ENCODE measurements at places on chromosomes 4 and X. TPM values are rescaled to one million over a fixed set of nuclear protein-coding genes. Genes with fewer than 3 reads are reported as not detected.

Gene SHROOM2
- 0.29 TPM for total RNA-seq

Gene RAB40A
- total RNA-seq: 0.36 TPM

Gene NDNF
- 0.35 TPM for total RNA-seq

Gene PRRG3
- not detected for total RNA-seq

DNA sequence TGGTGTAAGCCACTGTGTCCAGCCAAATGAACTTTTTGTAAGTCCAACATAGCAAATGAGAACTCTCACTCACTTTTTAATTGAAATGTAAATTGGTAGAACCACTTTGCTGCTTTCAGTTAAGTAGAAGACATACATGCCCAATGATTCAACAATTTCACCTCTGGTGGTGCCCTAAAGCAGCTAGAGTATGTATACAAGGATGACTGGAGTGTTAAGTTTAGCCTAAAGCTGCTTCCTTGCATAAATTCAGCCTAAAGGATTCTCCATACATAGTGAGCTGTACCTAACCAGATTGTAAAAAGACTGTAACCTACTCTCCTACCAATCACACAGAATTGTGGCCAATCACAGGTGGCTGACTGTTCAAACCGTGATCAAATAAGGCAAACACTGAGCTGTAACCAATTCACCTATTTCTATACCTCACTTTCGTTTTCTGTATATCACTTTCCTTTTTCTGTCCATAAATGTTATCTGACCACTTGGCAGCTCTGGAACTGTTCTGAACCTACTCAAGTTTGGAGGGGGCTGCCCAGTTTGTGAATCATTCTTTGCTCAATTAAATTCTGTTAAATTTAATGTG, 39.9 kb downstream of the PDS5A start:
- no peak for DNase-seq

GRCh38 chrX:74274516-74274915, 29.5 kb upstream of the ZCCHC13 start:
- DNase-seq: no peak

GRCh38 chr4:139555705-139556070, 331 bp downstream of the SETD7 start:
- DNase-seq: no peak

GRCh38 chr4:105050896-105051295, 95.8 kb upstream of the TET2 start:
- DNase-seq: no peak

GRCh38 chr4:168605411-168605810, 108.6 kb downstream of the PALLD start:
- DNase-seq: no peak

Data from activated T-cell treated with anti-CD3 and anti-CD28 coated beads, Interleukin-2, amount 50 U/mL, for 72 hours (primary cell).